ENCODE measurements at places on chromosomes 4 and X.

DNA sequence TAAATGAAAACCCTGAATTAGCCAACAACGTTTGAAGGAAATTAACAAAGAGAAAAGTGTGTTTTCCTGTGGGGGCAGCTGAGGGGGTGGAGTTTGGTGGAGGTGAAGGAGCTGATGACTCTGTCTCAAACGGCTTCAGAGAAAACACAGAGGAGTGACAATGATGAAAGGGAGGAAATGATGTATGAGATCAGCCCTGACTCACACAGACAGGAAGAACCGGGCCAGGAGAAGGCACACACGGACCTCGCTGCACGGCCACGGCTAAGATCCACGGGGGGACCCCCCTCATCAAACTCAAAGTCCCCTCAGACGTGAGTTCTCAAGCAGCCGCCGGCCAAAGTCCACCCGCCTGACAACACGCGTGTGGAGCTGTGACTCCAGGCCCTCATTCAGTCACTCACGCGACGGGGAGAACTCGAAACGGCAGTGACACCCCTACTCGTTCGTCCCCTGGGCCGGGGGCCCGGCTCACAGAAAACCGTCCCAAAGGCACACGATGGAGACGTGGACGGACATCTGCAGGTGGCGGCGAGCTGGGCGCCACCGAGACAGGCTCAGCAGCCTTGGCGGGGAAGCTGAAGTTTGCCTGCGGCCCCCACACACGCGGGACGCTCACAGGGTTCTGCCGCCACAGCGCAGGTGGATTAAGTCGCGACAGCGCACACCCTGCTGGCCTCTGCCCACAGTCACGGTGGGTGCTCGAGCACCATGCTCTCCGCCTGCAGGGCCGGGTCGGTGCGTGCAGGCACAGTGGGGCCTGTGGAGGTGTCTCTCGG is 28.8 kb downstream of the PPP2R3B start:
- peak; percentile 35 for DNase-seq

GRCh38 chr4:147480891-147481576 is at the start of gene EDNRA:
Gene EDNRA, plus strand, starts transcription at chr4:147481097. Its CDS starts 4,585 bp downstream, at chr4:147485682.
- DNase-seq = no peak

DNA sequence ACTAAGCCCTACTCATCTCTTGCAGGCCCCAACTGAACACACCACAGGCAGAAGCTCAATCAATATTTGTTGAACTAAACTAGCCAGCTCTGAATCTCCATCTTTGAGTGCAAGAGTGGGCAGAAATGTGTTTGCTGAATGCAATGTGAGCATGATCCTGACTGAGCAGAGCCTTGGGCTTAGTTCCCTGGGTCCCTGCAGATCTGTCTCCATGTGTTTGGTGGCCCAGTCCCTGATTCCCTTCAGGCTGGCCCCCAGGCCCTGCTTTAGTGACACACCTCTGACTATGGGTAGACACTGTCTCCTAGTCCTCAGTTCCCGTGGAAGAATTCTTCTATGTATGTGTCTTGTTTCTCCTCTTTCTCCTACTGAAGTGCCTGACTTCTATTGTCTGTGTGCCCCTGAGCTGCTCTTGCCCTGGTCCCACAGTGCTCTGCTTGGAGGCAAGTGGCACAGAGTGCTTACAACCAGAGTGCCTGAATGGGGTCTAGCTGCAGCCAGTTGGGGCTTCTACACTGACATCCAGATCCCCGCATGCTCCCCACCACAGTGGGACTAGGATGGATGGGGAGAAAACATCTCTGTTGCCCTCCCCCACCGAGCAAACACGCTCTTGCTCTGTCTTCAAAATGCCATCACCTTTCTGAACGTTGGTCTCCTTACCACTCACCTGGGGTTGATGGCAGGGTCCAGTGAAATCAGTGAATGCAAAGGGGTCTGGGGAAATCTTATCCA is 9.3 kb downstream of the PJA1 start:
- DNase-seq = no peak

DNA sequence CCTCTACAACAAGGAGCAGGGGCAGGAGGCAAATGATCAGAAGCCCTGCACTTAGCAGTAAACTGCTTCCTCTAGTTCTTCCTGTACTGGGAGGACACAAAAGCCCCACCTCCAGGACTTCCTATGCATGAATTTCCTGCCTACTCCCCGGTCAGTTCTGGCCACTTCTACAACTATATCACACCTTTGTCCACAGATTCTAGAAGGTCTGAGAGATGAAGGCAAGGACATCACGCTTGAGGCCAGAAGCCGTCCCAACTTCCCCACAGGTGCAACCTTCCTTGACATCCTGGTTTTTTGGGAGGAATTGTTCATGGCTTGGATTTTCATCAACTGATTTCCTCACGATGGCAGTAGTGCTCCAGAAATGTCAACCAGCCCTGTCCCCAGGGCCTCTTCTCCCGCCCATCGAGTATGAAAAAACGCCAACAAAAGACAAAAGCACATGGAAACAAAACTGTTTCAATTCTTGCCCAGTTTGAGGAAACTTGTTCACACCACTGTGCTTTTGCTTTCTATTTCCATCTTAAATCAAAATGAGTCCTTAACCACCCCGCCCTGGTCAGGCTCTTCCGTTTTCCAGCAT is 206.5 kb upstream of the STK26 start:
- DNase-seq = peak; percentile 59

- no peak for DNase-seq
Measured at GRCh38 chr4:30380404-30380998, 339.7 kb upstream of the PCDH7 start.

DNA sequence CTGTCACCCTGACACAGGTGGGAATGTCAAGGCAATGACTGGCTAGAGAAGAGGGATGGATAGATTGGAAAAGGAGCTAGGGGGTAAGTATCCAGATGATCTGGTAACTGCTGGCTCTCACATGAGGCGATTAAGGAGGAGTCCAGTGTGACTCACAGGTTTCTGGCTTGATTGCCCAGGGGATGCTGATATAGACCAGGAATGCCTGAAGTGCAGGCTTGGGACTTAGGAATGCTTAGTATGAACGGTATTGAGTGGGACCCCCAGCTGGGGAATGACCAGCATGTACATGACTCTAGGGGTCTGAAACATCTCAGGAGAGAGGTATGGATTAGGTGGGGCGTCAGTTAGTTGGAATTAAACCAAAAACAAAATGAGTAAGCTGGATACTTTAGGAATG is 65.8 kb upstream of the PRPS1 start:
- no peak for DNase-seq

GRCh38 chrX:46295963-46296362 is 249.3 kb downstream of the ZNF674 start:
- no peak for DNase-seq

Data from activated naive CD4-positive, alpha-beta T cell treated with Interleukin-2 at 50 U/mL for 16 hours (primary cell).